ENCODE measurements at places on chromosomes 2 and 18.

- no peak for DNase-seq
Measured at GRCh38 chr18:12679183-12679786, 21.4 kb upstream of the SPIRE1 start.

DNA sequence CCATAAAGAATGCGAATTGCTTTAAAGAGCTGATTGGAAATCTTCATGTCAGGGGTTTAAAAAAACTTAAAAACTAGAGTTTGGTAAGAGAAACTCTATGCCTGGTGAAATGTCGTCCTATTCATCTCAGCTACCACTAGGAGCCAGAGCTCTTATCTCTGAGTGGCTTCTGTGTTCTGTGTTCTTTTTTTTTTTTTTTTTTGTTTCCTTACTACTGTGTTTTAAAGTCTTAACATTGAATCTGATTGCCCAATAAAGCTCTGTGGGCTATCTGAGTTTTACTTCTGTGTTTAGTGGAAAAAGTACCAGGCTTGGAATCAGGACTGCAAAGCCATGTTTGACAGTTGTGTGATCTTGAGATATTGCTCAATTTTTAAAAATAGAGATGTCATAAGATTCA is 494.8 kb downstream of the RIT2 start:
- DNase-seq = no peak

- no peak for DNase-seq
Measured at GRCh38 chr2:241040081-241040803, 41.8 kb downstream of the SNED1 start.

DNA sequence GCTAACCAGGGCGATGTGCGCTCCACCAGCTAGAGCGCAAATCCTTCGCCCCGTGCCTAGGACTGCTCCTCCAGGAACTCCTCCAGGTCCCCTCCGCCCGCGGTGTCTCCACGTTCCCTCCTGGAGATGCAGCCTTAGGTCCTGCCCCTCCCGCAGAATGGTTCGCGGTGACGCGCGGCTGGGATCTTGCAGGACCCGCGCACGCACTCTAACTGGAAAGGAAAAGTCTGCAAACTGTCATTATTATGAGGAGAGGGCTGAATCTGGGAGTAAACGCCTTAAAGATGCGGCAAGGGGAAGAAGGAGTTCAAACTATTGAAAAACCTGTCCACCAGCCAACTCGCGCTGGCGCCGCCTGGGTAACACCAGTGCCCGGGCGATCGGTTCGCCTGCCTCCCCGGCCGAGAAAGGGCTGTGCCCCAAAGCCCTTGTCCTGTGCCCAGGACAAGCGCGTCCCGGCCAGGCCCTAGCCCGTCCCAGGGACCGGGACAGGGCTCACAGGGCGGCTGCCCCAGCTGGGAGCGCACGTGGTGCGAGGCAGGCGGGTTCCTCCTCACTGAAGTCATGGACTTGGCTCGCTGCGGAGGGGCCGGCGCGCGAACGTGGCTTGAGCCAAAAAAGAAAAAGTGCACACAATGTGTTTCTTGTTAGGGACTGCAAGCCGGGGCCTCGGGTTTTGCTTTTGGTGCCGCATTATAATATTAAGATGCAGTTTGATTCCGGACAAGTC is 5.5 kb upstream of the ID2 start:
- DNase-seq = no peak

- DNase-seq = no peak
Measured at GRCh38 chr2:174772472-174772801, 8.2 kb upstream of the CHRNA1 start.

GRCh38 chr2:69768789-69769188 is 26.9 kb downstream of the ANXA4 start:
- no peak for DNase-seq

DNA sequence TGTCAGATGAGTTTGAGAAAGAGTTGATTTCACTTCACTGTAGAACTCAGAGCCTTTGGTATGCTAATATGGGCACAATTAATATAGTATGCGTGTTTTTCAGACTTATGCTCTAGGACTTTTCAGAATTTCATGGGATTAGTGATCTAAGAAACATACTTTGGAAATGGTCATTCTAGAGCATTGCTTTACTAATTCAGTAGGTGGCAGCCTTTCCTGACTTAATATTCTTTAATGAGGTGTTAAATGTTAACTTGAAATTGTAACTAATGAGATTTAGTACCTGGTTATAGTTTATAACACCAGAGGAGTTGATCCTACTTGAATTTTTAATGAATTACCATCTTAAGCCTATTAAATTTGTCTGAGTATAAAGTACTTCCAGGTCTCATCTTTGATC is 28.4 kb downstream of the ACTR2 start:
- DNase-seq = no peak

- no peak for DNase-seq
Measured at GRCh38 chr2:181785691-181786344, 105.5 kb upstream of the NEUROD1 start.

DNA sequence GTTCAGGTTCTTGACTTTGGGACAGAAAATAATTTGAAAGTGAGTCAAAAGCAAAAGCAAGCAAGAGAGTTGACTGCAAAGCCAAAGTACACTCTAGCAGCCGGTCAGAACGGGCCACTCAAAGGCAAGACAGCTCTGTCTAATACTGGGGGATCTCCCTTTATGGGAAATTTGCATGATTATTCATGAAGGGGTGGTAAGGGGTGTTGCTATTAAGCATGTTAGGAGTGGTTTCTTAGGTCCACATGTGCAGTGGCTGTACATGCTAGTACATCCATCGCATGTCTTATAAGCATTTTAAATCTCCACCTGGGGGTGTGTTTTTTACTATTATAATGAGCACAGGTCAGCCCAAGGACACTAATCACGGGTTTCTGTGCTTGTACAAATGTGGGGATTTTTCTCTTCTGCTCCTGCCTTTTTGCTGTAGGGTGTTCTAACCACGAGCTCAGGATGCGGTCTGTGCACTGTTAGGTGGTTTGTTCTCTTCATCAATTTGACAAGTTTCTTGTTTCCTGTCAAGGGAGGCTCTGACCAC is 60.2 kb upstream of the SPP2 start:
- no peak for DNase-seq

DNA sequence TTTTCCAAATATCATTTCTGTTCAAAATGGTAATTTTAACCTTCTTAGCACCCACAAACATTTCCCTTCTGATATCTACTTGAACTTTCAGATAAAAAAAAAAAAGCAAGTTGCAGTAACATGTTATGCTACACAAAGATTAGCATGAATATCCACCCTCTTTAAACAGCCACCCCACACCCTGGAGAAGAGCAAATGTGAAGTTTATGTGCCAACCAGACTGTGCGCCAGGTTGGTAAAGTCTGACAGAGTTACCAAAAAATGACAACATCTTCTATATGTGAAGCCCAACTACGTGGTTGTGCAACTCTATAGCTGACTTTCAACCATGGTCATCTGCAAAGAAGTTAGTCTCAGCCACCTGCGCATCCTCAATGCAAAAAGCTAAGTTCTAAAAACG is 62.6 kb downstream of the BCL11A start:
- no peak for DNase-seq

Measured in activated CD8-positive, alpha-beta memory T cell treated with anti-CD3 and anti-CD28 coated beads for 1 hour (primary cell).